Left lung (tissue), 14 donors: ENCODE measurements at places on chromosomes 4 and X. TPM values are rescaled to one million over a fixed set of nuclear protein-coding genes. Genes with fewer than 3 reads are reported as not detected.

DNA sequence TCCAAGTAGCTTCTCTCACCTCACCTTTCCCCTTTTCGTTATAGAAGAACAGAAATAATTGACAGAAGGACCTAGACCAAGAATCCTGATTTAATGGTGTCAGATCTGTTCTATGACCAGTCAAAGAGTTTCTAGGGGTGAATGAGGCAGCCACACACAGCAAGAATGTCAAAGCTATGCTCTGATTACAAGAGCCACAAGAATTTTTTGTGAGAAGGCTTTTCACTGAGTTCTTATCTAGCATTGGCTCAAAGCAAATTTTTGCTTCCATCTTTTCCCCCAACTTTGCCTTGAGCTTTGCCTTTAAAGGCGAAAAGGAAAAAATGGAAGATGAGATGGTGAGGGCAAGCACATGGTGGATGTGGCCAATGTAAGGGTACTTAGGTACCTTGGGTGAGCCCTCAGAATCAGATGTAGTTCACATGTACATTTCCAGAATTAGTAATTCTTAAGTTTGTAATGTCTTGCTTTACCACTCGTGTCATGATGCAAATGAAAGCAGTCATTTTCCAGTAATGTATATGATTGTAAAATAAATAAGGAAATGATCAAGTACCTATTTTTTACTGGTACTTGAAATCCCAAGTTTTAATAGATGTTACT lies 23.5 kb downstream of the FMR1 start:
- peaks cover 33% of the 10 kb centered on the region for H3K36me3 ChIP-seq
- H3K4me3 ChIP-seq, result no peak overlapping the region
- H3K4me1 ChIP-seq, result no peaks in the 10 kb centered on the region
- H3K27me3 ChIP-seq, result no peaks in the 10 kb centered on the region

DNA sequence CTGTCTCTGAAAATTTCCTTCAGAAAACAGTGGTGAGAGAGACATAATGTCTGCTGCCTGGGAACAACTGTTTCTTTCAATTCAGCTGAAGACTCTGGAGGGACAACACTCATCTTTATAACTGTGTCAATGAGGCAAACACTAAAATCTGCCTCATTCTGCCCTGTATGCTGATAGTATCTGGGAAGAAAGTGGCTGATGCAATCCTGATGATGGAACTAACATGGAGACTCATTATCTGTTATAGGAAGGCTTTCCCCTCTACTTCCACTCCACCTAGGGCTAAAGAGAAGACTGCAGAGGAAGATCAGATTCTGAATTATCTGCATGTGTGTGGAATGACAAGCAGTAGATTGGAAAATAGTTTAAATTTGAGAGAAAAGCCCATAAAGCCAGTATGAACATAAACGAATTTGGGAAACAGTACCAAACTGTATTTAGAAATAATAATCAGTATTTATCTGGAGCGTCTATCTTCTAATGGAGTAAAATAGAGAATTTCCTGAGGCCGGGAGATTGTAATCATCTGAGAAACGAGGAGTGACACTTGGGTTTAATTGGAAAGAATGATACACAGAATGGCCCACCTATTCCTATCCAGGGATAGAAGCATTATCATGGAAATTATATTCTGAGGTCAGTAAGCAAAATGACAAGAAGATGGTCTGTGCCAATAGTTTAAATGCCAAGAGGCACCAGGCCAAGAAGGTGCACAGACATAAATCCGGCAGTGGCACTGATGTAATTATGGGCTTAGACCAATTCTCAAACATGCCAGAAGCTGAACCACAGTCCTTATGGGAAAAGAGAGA lies 85.4 kb downstream of the SHISA3 start:
- no peak for DNase-seq
- no peaks in the 10 kb centered on the region for H3K27me3 ChIP-seq
- no peaks in the 10 kb centered on the region for H3K36me3 ChIP-seq
- H3K27ac ChIP-seq, result no peak overlapping the region

GRCh38 chrX:42499620-42500019 lies 278.3 kb downstream of the PPP1R2C start:
- H3K4me1 ChIP-seq, result no peaks in the 10 kb centered on the region
- H3K36me3 ChIP-seq, result no peaks in the 10 kb centered on the region
- DNase-seq, result no peak
- H3K27me3 ChIP-seq, result no peaks in the 10 kb centered on the region
- H3K27ac ChIP-seq, result no peak overlapping the region

DNA sequence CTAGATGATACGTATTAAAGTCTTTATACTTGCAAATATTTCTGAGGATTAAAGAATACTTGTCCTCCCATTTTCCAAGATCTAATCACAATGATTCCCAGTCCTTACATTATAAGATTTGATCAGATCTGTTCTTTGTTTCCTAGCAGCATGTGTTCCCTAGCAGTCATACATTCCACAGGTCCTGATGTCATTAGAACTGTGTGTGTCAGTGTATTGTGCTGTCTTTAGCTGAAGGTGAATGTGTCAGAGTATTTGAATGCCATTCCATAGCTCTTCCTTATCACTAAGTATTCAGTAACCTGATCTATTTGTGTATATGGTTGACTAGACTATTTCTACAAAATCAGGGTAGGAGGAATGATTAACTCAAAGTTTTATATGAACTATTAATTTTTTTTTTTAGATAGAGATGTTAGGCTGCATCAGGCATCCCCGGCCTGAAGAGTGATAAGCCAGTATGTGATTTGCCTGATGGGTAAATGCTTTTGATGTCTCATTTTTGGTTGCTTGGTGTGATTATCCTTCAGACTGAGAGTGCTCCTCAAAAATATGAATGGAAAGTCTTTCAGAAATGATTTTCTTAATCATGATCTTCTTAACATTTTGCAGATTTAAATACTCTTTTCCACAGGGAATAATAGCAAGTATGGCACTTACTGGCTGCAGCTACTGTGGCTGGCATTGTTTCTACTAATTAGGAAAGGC lies 4.4 kb downstream of the ADGRL3 start:
- peaks cover 46% of the 10 kb centered on the region for H3K27me3 ChIP-seq
- no peak overlapping the region for H3K27ac ChIP-seq
- H3K4me1 ChIP-seq, result peaks cover 4% of the 10 kb centered on the region
- H3K4me3 ChIP-seq, result no peak overlapping the region
- DNase-seq, result no peak
- no peaks in the 10 kb centered on the region for H3K36me3 ChIP-seq

MAGEC3 gene
- polyA plus RNA-seq, result 0.60 TPM

C1QTNF7 gene
- 16.4 TPM for polyA plus RNA-seq

MUC7 gene
- not detected for polyA plus RNA-seq

CENPVL2 gene
- not detected for polyA plus RNA-seq

HSPA4L gene
- 10.4 TPM for polyA plus RNA-seq
